Vagina (tissue), 2 donors: ENCODE measurements at places on chromosomes 7 and 10. TPM values are rescaled to one million over a fixed set of nuclear protein-coding genes. Genes with fewer than 3 reads are reported as not detected.

GRCh38 chr10:130042381-130042780 lies 68.2 kb downstream of the C10orf143 start:
- DNase-seq: no peak

GRCh38 chr10:128046953-128047290 lies 79.3 kb downstream of the MKI67 start:
- DNase-seq: no peak

DNA sequence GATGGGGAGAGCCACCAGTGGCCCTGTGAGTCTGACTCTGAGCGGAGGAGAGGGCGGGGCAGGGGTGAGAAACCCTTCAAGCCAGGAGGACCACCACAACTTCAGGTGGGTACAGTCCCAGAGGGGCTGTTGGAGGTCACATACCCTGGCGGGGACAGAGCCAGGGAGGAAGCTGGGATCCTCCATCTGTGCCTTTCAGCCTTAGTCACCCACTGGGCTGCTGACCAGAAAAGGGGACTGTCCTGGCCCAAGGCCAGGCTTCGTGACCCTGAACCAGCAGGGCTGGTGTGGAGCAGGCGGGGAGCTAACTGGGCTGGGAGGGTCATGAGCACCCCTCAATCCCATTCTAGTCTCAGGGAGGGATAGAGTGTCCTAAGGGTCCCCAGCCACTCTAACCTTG lies 1.5 kb upstream of the CALHM3 start:
- no peak for DNase-seq

DNA sequence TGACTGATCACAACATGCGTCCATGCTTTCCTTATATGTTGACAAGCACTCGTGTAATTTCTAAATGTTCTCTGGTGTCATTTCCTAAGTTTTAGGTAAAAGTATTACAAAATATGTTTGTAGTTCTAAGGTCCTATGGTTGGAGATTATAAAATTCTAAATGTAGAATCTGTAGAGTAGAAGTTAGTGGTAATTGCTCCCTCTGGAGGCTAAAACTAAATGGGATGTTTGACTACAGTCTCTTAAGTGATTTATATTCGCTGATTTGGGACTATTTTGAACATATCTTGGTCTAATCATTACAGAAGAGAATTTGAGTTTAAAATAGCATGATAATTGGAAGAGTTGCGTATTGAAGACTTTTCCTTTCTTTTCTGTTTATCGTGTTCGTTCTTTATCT lies 74.1 kb downstream of the ZMYND11 start:
- DNase-seq: no peak

- no peak for DNase-seq
Observed at GRCh38 chr7:82012453-82012852, 242.6 kb upstream of the HGF start.

DNA sequence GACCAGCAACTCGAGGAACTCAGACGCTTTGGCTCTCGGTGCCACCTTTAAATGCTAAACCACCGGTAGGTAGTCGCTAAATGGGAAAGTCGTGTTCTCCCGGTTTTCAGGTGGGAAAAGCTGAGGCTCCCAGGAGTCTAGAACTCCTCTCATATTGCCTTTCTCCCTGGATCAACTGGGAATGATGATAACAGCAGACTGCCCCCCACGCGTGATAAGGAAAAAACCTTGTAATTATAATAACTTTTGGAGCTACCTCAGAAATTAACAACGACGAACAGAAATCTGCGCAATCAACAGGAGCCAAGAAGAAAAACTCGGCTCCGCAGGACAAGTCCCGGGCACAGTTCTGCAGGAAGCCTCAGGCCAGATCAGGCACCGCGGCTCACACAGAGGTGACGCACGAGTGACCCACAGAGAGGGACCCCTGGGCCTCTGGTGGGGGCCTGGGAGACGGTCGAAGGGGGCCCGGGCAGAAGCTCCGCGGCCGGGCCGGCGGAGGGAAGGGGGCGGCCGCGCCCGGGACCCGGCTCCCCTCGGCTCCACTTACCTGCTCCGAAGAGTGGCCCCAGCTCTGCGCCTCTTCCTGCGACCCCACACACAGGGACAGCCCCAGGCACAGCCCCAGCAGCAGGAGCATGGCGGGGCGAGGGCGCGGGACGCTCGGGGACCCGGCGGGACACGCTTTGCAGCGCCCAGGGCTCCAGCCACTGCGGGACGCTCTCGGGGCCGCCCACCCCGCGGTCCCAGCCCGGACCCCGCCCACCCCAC lies at the start of gene ITIH5:
Gene ITIH5 (minus strand): TSS at position 714 of the 771 bp plus-strand sequence. CDS start 74 bp downstream, at position 640.
- DNase-seq: no peak

DNA sequence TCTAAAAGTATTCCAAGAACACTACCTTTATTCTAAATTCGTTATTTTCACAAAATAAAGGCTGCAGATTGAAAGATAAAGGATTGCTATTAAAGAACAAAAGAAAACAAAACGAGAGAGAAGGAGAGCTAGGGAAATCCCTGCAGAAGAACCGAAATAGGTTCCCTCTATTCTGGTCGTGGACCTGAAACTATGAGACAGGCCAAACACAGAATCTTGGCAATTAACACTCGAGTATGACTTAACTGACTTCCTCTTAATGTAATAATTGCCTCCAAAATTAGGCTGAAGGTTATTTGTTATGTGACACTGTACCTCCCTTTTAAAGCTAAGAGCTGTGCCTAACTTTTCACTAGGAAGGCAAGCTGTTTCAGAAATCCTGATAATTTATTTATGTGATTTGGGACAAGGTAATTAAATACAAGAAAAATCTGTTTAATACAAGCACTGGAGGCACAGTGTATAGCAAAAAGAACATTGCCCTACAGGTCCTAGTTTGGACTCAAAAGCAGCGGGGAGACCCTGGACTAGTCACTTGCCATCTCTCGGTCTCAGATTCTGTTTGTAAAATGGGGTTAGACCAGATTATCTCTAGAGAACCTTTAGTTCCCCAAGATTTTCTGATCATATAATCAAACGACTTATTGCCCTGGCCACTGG lies 11.6 kb downstream of the NAMPT start:
- DNase-seq: no peak

- DNase-seq: no peak
Observed at GRCh38 chr7:114969096-114969495, 47.2 kb downstream of the MDFIC start.

GRCh38 chr10:24277771-24278170 lies 68.8 kb downstream of the KIAA1217 start:
- DNase-seq: no peak

DNA sequence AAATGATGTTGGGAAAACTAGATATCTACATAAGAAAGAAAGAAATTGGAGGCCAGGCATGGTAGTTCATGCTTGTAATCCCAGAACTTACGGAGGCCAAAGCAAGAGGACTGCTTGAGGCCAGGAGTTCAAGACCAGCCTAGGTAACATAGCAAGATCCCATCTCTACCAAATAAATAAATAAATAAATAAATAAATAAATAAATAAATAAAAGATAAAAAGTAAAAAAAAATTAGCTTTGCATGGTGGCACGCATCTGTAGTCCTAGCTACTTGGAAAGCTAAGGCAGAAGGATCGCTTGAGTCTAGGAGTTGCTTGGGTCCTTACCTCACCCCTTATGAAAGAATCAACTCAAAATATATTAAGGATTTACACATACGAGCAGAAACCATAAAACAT lies 193.5 kb upstream of the NOBOX start:
- DNase-seq: no peak

DNA sequence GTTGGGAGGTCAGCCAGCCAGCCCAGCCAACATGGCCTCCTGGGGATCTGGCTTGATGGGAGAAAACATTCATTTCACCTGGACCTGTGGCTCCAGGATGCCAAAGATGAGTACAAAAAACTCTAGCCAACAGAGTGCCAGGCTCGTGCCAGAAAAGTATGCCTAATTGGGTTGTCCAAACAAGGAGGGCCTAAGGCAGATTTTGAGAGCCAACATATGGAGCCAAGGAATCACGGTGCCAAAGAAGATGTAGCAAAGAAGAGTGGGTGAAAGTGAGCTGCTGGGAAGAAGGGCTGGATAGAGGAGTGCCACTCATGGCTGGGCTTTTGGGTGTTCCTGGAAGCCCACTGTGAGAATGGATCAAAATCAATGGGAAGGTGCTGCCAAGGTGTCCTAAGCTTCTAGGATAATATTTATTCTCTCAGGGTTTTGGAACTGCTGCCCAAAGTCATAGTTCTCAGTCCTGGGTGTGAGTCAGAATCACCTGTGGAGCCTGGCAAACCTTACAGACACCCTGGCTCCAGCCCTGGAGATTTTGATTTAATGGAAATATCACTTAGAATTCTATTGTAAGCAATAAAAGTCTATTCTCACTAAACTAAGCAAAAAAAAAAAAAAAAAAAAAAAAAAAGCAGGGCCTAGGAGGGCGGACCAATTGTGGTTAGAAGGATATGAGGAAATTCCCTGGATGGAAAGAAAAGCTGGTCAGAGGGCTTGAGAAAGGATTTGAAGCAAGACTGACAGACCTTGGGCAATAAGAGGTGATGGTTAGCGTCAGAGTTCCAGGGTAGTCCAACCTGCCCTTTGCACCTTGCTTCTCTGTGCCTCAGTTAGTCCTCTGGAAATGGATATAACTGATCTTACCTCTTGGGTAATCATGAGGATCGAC lies 182.2 kb upstream of the PRR15 start:
- no peak for DNase-seq

DNA sequence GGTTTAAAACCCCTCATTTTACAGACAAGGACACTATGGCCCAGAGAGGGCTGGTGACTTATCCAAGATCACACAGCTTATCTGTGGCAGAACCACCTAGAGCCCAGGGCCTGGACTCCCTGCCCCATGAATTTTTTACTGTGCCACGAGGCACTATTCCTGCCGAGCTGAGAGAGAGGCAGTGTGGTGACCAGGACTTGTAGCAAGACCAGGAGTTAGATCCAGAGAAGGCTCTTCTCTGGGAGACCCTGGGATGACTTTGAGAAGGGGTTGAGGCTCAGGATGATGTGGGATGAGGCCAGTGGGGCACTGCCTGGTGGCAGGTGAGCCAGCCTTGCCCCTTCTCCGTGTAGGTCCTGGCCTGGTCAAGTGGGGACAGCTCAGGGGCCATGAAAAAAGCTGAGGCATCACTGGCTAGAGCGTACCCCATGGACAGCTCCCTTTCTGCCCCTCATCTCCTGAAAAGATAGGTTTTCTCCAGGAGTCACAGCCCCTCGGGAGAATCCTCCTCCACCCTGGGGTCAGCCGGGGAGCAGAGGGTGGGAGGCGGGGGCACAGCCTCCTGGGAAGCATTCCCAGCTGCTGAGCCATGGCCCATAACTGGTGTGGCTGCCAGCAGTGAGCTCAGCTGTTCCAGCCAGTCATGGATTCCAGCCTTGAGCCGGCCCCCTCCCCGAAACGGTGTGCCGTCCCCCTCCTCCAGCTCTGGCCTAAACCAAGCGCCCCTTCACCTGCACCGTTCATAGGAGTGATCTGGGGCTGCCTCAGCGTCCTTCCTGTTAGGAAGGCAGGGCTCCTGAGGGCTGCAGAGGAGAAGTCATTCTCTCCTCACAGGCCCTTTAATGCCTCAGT lies 5.8 kb downstream of the FLNC start:
- DNase-seq: no peak

- no peak for DNase-seq
Observed at GRCh38 chr10:7756360-7756992, 31.3 kb downstream of the KIN start.

DNA sequence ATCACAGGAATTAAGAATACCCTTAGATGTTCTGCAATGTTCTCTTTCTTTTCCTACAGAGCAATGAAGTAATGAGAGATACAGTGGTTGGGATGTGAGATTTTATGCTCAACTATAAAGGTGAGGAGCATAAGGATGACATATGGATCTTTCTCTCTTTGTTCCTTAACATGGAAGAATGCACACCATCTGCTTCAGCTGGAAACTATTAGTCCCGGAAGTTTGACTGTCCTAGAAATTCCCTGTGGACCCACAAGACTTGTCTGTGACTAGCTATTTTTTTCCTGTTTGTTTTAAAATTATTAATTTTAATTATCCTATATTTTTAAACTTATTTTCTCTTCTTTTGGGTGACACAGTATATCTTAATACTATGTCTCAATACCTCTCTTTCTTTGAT lies 80.2 kb downstream of the DKK1 start:
- no peak for DNase-seq

DNA sequence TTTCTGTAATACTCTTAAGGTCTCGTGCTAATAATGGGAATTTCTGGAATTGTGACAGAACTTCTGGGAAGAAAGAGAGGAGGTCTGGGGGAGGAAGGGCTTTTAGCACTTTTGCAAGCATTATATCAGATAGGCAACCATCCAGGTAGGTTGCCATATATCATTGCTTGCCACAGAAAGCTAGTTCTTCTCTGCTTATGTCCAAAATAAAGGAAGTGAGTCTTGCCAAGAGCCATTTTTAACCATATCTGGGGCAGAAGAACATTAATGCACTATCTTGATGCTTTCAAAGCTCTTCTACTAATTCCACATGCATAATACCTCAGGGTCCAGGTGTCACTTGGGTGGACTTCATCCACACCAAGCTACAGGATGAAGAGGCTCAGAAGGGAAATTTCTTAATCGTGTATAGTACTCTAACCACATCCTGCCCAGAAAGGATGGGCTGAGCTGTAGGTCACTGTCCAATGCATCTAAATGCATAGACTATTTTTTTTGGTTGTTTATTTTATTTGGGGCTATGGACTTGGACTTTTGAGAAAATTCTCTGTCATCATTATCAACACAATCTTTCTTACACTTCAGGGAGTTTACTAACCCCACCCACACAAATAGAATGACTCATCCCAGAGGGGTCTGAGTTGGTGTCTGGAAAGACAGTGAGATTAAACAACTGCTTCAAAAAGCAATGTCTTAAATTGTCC lies 68.9 kb upstream of the ADO start:
- no peak for DNase-seq

GRCh38 chr7:1758028-1758858 lies 88.2 kb downstream of the ELFN1 start:
- no peak for DNase-seq

ERVW-1 gene
- total RNA-seq: not detected

EPHB6 gene
- 68.3 TPM for total RNA-seq

DHTKD1 gene
- 13.3 TPM for total RNA-seq

LIPJ gene
- total RNA-seq: not detected

CDK14 gene
- total RNA-seq: 21.6 TPM

TES gene
- 87.7 TPM for total RNA-seq
